ENCODE measurements at places on chromosomes 2 and 18.

GRCh38 chr2:96608469-96609455 lies 29.4 kb downstream of the KANSL3 start:
- no peak for DNase-seq

DNA sequence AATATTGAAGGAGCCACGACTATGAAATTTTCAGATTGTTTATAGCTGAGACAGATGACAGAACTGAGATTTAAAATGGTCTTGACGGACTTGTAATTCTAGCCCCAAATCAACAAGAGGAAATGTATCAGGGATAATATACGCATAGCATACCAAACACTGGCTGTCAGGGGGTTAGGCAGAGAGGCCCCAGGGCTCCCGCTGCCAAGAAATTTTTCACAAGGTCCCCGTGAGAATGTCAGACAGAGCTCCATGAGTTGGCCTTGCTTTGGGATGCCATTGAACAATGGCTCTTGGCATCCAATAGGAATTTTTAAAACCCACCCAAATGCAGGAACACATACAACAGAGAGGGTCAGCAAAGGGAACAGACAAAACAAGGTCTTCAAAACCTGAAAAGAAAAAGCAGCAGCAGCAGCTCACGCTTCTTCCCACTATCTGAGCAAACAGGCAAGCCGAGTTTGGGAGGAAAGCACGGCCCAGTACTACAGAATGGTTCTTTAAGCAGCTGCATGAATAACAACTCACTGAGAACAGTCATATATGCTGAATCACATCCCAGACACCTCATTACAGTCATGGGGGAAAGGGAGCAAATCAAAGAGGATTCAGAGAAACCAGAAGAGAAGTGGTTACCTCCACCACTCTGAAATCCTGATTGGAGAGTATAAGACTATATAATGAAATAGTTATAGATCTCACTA lies 445.6 kb downstream of the RND3 start:
- no peak for DNase-seq

DNA sequence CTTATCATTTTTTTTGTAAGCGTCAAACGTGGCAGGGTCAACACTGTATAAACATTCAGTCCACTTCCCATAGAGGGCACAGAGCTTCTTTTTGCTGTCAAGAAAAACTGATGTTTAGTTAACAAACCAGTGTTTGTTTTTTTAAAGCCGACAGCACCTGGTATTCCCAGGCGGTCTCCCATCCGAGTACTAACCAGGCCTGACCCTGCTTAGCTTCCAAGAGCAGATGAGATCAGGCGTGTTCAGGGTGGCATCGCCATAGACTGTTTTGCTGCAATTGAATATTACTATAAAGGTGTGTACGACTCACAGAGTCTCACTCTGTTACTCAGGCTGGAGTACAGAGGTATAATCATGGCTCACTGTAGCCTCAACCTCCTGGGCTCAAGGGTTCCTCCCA lies 31.5 kb downstream of the CABYR start:
- no peak for DNase-seq

GRCh38 chr18:35662293-35663062 lies 80.9 kb downstream of the GALNT1 start:
- no peak for DNase-seq

DNA sequence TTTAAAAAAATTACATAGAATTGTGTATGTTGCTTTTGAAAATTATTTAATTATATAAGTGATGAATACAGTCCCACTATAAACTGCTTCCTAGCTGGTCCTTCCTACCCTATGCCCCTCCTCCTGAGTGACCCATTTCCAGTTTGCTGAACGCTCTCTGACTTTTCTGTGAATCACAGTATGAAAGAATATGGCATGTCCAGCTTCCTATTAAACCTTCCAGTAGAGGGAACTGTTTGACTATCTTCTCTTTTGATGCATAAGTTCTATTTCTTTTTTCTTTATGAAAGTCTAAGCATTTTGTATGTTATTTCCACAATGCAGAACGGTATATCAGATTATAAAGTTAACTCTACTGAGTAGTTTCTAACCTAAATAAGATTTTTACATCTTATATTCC lies 41.3 kb downstream of the PSMG2 start:
- no peak for DNase-seq

DNA sequence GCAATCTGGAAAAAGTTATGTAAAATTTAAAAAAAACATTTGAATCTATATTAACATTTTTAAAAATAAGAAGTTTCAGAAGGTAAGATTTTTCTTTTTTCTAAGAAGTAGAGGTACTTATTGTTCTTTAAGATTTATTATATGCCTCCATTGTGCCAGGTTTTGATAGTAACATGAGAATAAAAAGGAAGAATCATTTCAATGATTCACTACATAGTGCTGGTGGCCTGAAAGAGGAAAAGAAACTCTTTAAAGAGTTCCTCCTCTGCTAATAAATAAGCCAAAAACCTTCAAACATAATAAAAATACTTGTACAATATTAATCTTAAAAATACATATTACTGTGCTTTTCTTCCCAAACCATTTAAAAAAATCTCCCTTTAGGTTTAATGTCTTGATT lies 69.0 kb downstream of the ANKRD44 start:
- DNase-seq: no peak

DNA sequence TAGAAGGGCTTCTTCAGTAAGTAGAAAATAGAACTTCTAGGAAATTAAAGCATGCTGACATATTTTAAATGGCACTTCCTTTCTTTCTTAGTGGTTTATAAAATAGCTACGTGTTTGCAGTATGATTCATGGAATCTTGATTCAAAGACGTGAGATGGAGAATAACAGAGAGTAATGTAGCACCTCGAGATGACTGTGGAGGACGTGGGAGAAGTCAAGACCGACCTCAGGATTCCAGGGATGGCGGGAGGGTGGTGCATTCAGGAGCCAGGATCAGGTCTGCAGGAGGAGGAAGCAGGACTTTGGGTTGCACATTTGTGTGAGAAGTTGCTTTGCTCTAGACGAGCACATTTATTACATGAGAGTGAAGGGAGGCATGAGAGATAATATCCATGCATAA lies 56.0 kb downstream of the DCDC2C start:
- DNase-seq: no peak

GRCh38 chr18:62001396-62001795 lies 108.6 kb upstream of the RNF152 start:
- DNase-seq: no peak

DNA sequence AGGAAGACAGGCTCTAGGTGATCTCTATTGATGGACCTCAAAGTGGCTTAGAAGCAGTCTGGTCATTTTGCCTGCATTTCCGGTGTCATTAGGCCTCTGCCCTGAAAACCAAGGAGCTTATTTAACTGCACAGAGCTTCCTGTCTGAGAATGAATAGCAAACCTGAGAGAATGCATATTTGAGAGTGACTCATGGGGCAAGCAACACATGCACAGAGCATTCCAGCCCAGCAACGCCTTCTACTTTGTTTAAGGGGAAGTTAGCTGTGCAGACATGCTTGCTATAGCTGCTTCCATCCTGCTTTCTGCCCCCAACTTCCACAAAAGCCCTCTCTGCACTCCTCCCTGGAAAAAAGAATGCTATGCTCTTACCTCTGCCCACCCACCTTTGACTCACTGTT lies 232.8 kb downstream of the GRB14 start:
- no peak for DNase-seq

DNA sequence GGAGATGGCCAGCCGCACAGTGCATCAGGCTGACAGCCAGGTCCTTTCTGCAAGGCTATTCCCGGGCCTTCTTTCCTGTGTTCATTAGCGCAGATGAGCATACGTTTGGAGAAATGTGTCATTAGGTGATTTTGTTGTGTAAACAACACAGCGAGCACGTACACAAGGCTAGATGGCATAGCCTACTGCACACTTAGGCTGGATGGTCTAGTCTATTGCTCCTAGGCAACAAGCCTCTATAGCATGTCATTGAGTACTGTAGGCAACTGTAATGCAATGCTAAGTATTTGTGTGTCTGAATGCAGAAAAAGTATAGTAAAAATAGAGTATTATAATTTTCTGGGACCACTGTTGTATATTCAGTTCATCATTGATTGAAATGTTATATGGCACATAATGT lies 50.9 kb upstream of the PHLPP1 start:
- DNase-seq: no peak

DNA sequence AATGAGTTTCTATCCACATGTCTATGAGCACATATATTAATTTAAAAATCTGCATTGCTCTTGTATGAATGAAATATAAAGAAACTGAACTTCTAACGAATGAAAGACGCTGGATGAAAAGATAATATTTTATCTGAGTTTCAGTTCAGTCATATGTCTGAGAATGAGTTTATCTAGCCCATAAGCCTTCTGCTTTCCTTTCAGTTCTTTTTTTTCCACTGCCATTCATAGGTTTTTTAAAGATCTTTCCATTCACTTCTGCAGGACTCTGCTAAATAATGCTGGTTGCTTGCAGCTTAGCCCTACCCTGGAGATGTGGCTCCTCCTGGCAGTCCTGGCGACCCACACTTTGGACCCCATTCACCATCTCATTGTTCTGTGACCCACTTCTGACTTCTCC lies 109.0 kb downstream of the BCL2 start:
- DNase-seq: no peak

DNA sequence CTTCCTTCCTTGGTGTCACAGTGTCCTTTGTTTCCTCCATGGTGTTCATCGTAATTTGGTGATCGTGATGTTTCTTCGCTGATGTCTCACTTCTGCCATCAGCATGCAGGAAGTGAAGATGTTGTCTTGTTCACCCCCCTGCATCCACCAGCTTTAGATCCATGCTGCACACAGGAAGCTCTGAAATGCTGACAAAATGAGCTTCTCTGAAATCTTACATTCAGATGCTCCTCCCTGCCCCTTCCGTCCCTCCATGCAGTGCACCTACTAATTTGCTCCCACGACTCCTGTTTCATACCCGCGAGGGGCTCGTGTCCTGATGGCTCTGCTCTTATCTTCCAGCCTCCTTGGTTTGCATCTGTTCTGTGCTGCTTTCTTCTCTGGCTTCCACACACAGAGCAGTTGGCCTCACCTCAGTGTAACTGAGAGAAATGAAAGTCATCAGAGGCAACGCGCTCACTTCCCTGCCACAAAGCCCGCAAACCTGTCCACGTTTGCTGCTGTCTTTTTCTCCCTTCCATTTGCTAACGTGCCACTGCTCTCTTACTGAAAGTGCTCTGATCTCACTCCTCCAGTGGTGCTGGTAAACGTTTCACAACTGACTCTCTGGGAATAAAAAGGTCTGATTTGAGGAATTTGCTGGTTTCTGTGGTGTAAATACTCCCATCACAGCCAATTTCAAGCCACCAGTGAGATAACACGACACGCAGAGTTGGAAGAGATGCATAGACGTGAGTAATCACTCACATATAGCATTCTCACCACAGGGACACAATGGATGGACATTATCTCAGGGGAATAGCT lies 41.0 kb upstream of the MGAT4A start:
- no peak for DNase-seq
